ENCODE measurements at places on chromosomes 4 and X.

GRCh38 chr4:184419976-184420375 lies 54.4 kb downstream of the IRF2 start:
- DNase-seq, result no peak

GRCh38 chrX:47817421-47817820 lies 19.3 kb upstream of the ZNF81 start:
- no peak for DNase-seq

GRCh38 chr4:33831442-33832066 lies 2412.8 kb downstream of the ARAP2 start:
- no peak for DNase-seq

GRCh38 chr4:136194962-136195361 lies 1337.3 kb downstream of the PCDH18 start:
- DNase-seq, result no peak

DNA sequence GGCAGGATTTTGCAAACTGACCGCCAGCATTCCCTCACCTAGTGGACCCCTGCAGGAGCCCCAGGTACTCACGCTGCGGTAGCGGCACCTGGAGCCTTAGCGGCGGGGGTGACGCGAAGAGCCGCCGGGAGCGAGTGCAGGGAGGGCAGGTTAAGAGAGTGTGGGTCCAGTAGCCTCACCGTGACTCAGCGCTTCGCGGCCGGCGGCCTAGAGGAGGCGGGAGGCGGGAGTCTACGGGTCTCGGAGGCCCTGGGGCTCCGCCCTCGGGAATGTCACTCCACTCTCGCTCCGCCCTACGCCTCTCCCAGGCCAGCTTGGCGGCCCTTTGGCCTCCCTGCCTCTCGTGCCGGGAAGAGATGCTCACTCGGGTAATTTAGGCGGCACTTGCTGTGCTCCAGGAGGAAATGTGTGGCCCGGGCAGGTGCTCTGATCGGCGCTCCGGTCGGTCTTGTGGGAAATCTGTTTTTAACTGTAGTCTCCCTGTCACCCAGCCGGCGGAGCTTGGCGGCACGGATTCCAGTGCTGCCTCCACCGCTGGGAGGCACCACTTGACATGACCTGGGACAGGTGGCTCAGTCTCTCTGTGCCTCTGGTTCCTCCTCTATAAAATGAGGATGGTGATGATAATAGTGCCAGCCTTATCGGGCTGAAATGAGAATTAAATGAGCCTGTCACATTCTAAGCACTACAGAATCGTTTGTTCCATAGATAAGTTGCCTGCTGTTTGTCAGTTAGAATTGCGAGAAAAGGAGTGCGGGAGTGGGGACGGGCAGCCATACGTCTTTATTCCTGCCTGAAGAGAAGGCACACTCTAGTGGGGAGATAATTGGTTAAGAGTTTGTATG lies at the start of gene PIR:
Gene PIR, minus strand, starts transcription at position 216 of the 845 bp plus-strand sequence. CDS start 2,076 bp downstream, outside the sequence.
- peak; percentile 17 for DNase-seq

GRCh38 chr4:137414802-137415201 lies 117.5 kb downstream of the PCDH18 start:
- no peak for DNase-seq

DNA sequence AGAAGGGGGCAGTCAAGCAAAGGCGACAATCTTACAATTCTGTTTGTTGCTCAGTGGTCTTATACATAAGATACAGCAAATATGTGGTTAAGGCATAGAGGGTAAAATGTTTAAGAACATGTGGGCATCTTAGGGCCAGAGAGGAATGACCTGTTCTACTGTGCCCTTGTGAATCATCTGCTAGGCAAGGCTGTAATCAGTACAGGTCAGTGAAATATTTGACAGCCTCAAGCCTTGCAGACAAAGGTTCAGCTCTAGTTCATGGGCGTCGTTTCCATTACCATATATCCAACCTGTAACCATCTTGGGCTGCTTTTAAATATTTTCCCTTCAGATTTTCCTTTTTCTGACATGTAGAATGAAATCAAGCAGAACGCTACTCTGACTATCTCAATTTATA lies 37.3 kb downstream of the AGA start:
- DNase-seq, result no peak

DNA sequence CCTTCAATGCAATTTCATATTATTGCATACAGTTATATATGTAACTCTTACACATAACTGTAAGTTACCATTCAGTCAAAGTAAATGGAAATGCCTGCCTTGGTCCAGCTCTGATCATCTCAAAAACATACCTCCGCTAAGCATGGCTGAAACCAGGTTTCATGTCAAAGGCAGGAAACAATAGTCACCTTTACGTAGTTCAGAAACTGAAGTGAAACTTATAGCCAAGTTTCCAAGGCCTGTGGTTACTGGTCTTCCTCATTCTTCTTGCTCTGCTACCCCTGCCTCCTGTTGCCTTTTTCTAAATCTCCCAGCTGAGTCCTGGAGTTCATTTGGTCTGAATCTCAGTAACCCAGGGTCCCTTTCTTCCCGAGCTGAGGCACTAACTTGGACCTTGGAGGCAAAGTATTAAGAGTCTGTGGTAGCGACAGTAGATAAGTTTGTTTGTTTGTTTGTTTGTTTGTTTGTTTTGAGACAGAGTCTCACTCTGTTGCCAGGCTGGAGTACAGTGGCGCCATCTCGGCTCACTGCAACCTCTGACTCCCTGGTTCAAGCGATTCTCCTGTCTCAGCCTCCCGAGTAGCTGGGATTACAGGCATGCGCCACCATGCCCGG lies 30.8 kb downstream of the DAPP1 start:
- DNase-seq, result no peak

DNA sequence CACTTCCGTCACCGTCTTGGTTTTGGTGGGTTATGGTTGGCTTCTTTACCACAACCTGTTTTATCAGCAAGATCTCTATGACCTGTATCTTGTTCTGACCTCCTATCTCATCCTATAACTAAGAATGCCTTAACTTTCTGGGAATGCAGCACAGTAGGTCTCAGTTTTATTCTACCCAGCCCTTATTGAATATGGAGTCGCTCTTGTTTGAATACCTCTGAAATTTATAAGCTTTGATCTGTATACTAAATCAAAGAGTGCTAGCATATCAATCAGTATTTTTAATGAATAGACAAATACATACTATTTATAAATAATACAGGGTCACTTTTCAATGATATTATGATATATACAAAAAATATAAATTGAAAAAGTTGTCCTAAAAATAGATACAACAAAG lies 690.0 kb downstream of the TRAM1L1 start:
- DNase-seq, result no peak

GRCh38 chr4:76545226-76545884 lies 110.3 kb downstream of the SHROOM3 start:
- DNase-seq, result no peak

DNA sequence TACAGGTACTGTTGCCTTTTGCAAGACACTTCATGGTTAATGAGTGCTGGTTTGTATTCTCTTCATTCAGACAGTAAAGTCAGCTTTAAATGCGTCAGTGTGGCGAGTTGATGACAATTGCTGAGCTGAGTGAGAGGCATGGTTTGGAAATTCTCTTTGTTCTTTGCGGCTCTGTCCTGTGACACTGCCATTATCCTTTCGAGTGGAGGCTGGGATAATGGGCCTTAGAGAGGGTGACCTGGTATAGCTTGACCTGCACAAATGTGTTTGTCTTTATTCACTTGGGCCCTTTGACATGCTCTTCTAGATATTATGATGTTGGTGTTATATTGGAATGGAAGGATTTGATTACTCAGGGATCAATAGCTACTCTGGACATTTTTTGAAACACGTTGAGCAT lies 208.5 kb upstream of the FAT1 start:
- DNase-seq, result no peak

DNA sequence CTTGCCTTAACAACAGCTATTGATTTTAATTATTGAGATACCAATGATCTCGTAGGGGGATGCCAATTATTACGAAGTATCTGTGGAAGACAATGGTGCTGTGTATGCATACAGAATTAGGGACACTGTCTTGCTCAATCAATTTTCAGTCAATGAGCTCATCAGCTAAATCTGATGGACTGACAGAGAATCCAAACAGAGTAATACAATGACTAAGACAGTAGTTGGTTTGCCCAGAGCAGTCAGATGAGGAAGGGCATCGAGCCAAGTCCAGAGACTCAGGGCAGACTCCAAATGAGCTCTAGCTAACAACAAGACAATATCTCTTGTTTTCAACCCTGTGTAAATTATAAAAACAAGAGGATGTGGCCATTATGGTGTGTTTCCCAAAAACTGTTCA lies 14.7 kb upstream of the GSX2 start:
- no peak for DNase-seq

DNA sequence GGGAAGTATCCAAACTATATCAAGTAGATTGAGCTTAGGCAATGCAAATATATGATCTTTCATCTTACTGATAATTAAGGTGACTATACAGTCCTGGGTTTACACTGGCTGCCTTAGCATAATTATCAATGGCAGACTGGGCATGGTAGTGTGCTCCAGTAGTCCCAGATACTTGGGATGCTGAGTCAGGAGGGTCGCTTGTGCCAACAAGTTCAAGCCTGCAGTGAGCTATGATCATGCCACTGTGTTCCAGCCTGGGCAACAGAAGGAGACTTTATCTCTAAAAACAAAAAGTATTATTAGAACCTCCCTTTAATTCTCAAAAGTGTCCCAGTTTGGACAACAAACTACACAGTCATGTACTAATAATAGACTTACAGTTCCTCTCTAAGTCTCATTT lies 99.4 kb upstream of the RASGEF1B start:
- DNase-seq, result no peak

GRCh38 chrX:23828881-23829280 lies 45.9 kb downstream of the SAT1 start:
- DNase-seq, result no peak

DNA sequence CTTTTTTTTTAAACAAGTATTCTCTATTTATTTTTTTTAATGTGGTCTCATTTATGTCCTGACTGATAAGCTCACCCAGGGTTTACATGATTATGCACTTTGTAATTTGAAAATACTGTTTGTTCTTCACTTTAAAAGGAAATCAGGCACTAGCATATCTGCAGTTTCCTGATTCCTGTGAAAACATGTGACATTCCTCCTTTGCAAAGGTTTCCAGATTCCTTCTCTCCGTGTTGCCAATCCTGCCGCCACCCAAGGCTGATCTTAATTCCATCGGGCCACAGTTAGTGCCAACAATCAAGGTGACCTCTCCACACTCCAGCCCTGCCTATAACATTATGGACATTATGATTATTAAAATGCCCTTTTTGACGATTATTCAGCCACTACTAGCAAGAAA lies 225.4 kb downstream of the PCDH7 start:
- DNase-seq, result no peak

DNA sequence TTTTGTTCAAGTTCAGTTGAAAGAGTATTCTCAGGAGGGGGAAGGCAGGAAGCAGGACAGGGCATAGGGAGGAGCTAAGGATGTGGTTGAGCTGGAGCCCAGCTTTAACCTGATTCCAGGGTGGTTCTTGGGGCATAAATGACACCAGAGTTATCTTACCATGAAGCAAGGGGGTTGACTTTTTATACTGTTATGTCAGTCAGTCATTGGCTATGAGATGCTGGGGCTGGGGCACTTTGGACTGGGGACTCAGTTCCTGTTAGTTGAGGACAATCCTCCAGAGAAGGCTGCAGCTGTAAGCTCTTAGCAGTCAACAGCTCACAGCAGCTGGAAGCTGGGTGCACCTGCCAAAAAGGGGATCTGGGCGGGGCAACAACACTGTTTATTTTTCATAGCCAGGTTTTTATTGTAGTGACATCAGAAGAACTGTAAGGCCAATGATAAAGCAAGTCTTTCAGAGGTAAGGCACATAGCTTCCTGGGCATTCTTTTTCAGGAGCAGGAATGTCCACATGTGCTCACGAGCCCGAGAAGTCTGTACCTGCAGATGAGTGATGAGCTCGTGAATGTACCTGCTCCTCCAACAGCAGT lies 78.5 kb downstream of the MID1IP1 start:
- no peak for DNase-seq

GRCh38 chr4:103692615-103693014 lies 27.2 kb downstream of the TACR3 start:
- no peak for DNase-seq

GRCh38 chrX:17377091-17377717 lies 2.2 kb downstream of the NHS start:
- DNase-seq, result no peak

DNA sequence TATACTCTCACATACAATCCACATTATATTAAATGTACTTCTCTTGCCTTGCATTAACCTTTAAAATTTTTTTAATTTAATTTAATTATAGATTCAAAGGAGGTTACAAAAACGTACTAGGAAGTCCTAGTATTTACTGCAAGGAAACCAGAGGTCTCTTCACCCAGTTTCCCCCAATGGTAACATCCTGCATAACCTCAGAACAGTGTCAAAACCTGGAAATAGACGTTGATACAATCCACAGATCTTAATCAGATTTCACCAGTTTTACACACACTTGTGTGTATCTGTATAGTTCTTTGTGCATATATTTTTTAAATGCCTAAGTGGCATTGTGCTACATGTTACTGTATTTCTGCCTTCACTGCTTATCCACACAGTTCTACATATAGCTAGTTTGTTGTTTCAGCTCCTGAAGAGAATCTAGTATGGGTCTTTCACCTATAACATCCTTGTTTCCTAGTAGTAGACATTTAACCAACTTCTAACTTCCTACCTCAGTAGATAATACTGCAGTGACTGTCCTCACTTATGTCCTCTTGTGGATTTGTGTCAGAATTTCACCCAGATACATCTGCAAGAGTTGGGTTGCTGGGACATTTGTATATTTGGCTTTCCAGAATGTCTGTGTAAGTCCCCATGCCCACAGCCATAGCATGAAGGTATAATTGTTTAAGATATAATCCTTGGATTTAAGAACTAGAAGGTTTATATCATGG lies 103.2 kb downstream of the NFKB1 start:
- DNase-seq, result no peak

DNA sequence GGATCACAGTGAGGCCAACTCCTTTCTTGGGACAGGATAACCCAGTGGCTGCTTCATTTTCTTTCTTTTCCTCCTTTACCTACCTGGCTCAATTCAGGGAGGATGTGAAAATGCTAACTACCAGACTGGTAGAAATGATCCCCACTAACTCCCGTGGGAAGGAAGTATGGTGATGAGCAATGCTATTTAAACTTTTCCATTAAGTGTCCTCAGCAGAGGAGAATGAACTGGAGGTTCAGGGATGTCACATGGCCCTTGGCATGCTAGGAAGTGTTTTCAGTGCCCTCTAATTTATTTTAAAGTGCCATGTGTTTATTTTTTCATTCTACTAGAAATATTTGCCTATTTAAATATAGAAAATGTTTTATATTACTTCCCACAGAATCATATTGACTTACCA lies 363.9 kb downstream of the PPP3CA start:
- no peak for DNase-seq

- no peak for DNase-seq
Measured at GRCh38 chr4:166128403-166128802, 255.4 kb downstream of the TLL1 start.

DNA sequence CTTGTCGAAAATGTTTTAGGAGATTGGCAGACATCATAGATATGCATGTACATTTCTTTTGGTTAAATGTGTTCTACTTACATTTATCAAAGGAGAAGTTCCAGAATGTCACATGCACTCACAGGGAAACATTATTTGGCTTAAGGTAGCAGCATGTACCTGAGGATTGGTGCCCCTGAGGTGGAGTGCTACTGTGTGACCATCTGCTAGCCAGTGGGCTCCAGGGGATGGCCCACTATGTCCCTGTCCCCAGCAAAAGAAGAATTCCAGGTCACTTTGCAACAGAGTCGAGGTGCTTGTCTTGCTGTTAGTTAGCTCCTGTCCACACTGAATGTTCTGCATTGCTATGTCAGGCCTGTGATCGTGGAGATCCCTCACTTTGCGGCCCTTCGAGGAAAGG lies 283.2 kb downstream of the ANK2 start:
- no peak for DNase-seq

Data from activated CD4-positive, alpha-beta T cell treated with anti-CD3 and anti-CD28 coated beads for 1 hour (primary cell).